NCI-H82 (cell line): ENCODE measurements at places on chromosomes 4 and X.

GRCh38 chr4:57443308-57443707, 333.1 kb upstream of the IGFBP7 start:
- DNase-seq: no peak

DNA sequence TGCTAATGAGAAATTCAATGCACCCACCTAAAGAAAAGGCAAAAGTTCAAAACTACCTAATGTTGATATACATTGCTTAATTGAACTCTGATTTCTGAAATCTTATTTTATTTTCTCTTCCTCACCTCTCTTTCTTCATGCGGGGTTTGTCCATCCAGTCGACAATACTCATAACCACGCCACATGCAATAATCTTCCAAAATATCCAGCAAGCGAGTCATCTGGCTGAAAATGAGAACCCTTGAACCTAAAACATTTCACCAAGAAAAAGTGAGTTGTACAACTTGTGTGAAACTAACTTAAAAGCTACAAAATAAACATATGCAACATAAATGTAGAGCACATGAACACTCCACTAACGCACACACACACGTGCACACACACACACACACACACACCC, 26.7 kb downstream of the SMARCA1 start:
- DNase-seq: no peak

DNA sequence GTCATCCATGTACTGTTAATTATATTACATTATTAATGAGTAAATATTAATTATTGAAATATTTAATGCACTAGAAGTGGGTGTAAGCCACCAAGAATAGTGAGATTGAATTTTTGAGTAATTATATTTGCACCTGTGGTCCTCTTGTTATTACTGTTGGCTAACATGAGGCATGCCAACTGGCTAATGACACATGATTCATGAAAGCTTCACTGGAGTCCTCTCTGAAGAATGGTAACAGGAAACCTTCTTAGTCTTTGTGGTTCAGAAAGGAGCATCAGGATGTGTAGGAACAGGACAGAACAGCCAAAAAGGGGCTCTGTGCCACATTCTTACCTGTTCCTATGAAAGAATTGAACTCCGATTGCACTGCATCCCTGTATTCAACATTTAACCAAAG, 65.2 kb downstream of the SLC4A4 start:
- no peak for DNase-seq

DNA sequence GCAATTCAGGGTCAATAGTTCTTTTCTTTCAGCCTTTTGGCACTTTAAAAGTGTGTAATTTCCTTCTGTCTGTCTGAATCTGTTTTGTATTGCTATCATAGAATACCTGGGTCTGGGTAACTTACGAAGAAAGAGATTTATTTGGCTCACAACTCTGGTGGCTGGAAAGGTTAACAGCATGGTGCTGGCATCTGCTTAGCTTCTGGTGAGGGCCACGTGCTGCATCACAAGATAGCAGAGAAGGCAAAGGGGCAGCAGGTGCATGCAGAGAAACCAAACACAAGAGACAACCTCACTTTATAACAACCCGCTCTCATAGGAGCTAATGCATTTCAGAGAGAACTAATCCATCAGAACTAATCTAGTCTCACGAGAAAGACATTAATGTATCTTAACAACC, 18.8 kb downstream of the RGN start:
- peak; percentile 79 for DNase-seq

DNA sequence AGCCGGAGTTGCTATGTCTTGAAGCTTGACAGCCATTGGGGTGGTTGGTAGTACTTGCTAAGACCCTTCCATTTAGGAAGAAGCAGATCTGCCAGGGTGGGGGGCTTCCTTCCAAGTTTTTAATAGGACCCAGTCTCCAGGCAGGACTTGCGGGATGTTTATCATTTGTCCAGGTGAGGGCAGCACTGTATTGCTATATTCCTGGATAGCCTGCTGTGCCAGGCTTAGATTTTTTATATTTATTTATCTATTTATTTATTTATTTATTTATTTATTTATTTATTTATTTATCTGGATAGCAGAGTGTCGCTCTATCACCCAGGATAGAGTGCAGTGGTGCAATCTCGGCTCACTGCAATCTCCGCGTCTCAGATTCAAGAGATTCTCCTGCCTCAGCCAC, 87.4 kb upstream of the CT45A1 start:
- DNase-seq: peak; percentile 48

- no peak for DNase-seq
Observed at GRCh38 chrX:67523932-67524331, 19.9 kb upstream of the AR start.

DNA sequence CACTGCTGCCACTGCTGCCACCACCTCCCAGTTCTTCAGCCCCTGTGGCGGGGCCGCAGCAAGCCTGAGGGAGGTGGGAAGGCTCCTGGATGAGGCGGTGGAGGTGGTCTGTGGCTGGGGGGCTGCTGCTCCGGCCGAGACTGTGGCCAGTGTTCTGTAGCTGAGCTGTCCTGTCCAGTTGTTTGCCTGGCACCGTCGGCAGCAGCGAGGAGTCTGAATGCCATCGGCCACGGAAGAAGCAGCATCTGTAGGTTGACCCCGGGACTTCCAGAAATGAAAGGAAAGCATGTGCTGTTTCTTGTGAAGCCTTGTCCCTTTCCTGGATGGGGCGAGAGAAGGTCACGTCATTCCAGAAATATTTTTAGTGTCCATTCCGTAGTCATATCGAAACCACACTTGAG, 3.3 kb downstream of the C4orf54 start:
- DNase-seq: no peak

DNA sequence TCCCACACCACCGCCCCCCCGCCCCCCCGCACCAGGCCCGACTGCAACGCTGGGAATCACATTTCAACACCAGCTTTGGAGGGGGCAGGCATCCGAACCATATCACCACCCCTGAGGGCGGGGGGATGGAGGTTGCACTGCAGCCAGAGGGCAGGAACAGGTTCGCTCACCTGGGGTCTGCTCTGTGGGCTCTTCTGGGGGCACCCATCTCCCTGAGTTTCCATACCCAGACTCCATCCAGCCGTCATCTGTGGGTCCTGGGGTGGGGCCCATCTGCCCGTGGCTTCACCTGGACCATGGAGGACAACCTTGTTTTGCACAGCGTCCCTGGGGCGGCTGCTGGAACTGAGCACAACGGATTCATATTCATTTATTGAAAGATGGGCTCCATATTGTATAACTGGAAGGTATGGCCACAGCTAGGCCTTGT, 6.9 kb downstream of the PSAPL1 start:
- no peak for DNase-seq

GRCh38 chr4:89570931-89571330, 263.3 kb upstream of the GPRIN3 start:
- DNase-seq: no peak

DNA sequence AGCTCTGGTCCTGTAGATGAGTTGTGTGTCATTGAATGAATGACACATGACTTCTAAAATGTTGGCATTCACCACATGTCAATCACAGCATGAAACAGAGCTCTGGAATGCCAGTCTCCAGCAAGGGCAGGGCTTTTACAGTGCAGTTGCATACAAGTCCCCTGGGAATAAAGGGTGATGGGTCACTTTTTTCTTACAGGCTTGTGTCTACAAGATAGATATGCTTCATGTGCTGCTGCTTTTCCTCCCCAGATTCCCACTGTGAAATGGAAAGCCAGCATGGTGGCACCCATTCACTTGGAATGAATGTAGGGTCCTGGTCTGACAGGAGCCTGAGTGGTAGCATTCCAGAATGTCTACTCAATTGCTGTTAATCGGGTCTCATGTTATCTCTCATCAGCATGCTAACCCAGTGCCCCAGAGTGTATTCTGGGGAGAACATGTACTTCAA, 159.1 kb upstream of the KIT start:
- no peak for DNase-seq

DNA sequence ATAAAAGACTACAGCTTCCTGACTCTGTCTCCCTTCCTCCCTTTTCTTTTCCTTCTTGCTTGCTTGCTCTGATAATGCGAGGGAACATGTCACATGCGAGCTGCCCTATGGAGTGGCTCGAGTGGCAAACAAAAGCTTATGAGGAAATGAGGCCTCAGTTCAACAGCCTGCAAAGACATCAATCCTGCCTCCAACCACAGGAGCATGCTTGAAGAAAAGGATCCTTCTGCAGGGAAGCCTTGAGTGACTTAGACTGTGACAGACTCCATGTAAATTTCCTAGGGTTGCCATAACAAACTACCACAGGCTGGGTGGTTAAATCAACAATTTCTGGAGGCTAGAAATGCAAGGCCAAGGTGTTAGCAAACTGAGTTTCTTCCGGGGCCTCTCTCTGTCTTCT, 152.5 kb downstream of the NR3C2 start:
- DNase-seq: peak; percentile 84
